ENCODE measurements at places on chromosomes 4 and X. TPM values are rescaled to one million over a fixed set of nuclear protein-coding genes. Genes with fewer than 3 reads are reported as not detected.

NKX3-2 gene
- not detected for total RNA-seq

RAP2C gene
- total RNA-seq = 27.4 TPM

- DNase-seq = peak; percentile 53
Measured at GRCh38 chr4:157220371-157220881, at the start of gene GRIA2. Gene GRIA2, plus strand, starts transcription at chr4:157220728. Its CDS starts 315 bp downstream, at chr4:157221043.

GRCh38 chr4:154478128-154478527, 13.5 kb downstream of the DCHS2 start:
- DNase-seq = no peak

DNA sequence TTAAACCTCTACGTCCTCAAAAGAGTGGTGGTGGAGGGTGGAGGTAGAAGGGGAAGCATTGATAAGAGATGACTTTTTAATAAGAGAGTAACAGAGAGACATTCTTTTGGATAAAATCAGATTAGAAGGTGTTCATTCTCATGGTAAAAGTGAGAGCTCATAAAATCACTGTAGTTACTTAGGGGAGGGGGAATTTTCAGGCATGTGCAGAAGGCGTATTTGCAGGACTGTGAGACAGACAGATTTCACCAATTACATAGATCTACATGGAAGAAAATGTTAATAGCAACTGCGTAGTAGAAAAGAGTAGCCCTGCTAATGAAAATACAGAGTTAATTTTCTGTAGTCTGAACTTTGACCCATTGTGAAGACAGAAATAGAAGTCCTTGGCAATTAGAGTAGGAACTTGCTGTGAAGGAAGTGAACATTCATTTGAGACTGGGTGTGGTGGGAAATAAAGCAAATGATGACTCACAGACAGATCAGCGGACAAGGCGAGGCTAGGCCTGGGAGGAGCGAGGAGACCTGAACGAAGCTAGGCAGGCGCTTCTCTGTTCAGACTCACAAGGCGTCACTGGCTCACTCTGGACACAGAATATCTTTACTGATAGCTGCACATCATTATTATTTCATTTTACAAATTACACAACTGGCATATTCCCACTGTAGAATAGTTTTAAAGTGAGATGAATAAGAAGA, 57.2 kb upstream of the FAM9C start:
- peak; percentile 67 for DNase-seq

GRCh38 chrX:64977830-64978229, 1.6 kb upstream of the ZC4H2 start:
- DNase-seq = no peak

DNA sequence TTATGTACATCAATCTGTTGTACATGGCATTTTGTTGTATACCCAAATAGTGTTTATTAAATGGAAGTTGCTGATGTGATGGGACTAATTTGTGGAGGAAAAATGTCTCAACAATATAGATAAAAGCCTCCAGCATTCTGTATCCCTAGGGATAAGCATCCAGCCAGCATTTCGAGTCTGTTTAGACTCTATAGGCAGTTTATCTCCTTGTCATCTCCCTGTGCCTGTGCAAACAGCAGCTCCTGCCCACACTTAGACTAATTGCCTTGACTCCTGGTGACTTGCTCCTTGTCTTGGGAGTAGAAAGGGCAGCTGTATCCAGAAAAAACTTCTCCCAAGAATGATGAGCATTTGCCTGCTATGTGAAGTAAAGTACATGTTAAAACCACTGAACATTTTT, 83.8 kb downstream of the DOCK11 start:
- no peak for DNase-seq

DNA sequence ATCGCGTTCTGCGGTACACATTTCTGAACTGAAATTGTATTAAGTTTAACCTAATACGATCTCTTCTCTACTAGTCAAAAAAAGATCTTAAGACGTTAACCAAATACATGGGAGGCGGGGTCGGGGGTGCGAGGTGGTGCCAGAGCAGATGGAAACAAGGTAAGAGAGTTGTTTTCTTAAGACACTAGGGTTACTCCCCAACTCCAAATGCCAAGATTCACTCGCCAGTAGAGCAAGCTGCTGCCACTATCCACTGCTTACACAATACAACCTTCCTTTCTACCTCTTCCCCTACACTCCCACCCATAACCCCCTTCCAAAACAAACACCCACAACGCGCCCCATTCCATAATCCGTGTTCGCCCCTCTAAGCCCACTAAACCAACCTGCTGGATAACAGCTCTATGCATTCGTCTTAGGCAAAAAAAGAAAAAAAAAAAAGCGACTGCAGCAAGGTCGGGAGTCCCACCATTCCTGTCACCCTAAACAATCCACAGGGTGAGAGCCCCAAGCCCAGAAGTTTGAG, 1.3 kb downstream of the LCORL start:
- DNase-seq = no peak

DNA sequence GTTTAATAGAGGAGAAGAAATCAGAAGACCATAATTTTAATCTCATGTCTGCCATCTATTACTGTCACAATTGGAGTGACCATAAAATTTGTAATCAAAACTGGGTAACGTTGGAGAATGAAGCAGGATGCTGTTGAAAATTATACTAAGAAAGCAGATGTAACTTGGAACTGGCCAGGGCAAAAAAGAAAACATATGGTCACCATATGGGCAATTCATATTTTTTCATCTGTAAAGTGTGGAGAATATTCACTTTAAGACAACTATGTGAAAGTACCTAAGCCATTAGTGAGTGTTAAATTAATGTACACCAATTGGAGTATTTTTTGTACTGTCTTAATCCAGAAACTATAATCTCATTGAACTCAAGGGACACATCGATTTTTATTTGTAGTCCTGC, 1008.0 kb downstream of the GLUD2 start:
- DNase-seq = no peak

GRCh38 chrX:101171883-101172400, 47.6 kb upstream of the DRP2 start:
- DNase-seq = no peak

SRPX gene
- 59.0 TPM for total RNA-seq

DNA sequence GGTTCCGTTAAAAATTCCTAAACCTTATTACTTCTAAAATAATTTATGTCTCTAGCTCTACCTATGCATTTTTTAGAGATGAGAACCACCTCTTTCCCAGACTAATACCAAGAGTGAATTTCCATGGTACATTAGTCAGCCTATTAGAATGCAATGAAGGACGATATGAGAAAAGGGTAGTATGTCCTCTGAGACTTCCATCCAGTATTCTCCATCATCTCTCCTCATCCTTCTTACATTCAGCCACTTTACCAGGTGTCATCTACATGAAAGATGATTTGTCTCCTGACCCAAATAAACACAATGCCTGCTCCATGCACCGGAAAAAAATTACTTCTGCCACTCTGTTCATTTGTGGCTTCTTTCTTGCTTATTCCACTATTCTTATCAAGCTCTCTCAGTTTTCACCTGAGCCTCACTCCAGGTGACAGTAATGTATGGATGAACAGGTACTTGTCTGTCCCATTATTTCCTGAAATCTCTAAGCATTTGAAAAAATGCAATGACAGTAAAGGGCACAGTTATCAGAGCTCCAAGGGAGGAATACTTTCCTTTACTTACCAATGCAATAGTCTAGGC, 97.9 kb downstream of the MAB21L2 start:
- no peak for DNase-seq

GRCh38 chrX:8607326-8607725, 124.6 kb downstream of the ANOS1 start:
- no peak for DNase-seq
